ENCODE measurements at places on chromosomes 3 and 15.

DNA sequence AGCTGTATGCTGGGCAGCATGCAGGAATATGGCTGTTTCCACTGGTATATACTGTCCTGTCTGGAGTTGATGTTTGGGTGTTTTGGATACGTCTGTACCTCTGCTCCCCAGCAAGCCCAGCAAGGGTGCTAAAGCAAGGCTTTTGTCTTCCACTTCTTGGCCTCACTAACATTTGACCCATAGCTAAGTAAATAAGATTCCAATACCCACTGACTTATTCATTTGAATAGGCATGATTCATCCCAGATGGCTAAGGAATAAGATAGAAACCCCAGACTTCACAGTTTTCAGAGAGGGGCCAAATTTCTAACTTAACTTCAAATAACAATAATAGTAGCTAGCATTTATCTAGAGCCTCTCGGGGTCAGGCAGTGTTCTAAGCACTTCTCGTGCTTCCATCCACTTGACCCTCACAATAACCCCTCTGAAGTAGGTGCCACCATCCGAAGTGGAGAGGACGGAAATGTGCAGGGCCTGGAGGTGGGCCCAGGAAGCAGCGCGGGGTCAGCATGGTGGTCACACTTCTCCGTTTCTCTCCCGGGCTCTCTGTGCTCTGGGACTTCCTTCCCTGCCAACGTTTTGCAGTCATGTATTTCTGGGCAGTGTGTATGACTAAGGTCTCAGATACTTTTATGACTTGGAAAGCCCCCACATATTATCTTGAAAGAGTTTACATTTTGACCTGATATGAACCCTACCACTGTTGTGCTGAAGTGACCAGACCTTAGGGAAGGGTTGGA, 39.3 kb downstream of the LRRK1 start:
- DNase-seq: no peak

GRCh38 chr15:101723874-101724674, at the start of gene TARS3:
TSS of gene TARS3 (minus strand) at chr15:101724473. CDS start at chr15:101724387, 86 bp downstream.
- peak; percentile 93 for DNase-seq

- no peak for DNase-seq
Measured at GRCh38 chr3:146227486-146227885, 23.4 kb downstream of the PLSCR4 start.

GRCh38 chr15:32120577-32121383, 90.5 kb downstream of the CHRNA7 start:
- DNase-seq: no peak

DNA sequence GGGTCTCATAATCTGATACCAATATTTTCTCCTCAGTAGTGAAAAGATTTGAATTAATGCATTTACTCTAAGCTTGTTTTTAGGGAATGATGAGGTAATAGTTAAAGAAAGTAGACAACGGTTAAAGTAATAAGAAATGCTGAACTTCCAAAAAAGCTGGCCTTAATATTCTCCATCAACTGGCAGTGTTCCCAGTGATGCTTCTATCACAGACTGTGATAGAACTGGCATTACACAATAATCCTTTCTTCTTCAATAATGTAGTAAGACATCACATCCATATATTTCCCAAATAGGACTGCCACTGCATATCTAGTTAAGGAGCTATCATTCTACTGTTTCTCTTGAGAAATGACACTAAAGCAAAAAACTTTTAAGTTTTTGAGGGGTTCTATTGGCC, 188.7 kb downstream of the IL5RA start:
- no peak for DNase-seq

- DNase-seq: no peak
Measured at GRCh38 chr3:130792246-130792645, 45.6 kb upstream of the PIK3R4 start.
